NCI-H146 (cell line): ENCODE measurements at places on chromosomes 5 and 9.

- DNase-seq: no peak
Observed at GRCh38 chr5:81820863-81821262, 70.0 kb upstream of the SSBP2 start.

DNA sequence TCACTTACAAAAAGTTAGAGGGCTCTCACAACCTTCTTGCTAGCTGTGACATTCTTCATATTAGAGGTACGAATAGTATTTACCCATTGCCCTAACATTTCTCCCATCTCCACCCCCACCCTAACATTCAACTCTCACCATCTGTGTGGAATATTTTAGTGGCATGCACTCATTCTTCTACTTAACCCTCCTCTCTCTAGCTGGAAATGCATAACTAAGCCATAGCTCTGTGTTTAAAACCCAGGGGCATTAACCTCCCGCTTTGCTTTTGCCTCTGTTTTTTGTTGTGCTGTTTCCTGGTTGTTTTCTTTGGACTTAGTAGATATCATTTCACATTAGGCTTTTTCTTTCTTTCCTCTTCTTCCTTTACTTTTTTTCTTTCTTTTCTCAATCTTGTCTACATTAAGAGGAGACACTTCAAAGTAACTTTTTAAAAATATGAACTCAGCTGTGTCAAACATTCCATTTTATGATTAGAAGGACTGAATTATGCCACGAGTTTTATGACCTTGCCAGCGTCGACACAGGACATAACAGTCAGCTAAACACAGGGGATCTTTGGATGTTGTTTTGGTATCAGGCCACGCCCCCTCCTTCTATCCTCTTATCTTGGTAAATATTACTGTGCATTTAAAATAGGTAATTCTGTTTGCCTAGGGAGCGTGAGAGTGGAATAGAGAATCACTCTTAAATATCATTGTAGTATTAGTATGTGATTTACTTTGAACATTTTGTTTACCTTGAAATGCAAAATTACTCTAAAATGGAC is 236.0 kb downstream of the CD180 start:
- DNase-seq: peak; percentile 61

DNA sequence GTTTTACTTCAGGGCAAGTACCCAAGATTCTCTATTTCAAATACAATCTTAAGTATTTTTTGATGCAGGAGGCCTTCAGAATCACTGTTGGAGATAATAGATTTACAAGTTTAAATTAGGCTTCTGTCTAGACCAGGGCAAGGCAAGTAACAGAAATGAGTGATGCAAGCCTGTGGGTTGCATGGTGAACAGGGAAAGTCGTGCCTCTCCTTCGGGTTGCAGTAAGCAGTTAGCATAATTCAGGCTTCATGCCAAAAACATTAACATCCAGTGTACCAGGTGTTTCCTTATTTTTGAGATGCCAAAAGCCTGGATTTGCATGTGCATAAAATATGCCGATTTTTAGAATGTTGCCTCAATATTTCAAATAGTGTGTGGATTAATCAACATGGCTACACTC is 369.0 kb downstream of the CAAP1 start:
- no peak for DNase-seq

DNA sequence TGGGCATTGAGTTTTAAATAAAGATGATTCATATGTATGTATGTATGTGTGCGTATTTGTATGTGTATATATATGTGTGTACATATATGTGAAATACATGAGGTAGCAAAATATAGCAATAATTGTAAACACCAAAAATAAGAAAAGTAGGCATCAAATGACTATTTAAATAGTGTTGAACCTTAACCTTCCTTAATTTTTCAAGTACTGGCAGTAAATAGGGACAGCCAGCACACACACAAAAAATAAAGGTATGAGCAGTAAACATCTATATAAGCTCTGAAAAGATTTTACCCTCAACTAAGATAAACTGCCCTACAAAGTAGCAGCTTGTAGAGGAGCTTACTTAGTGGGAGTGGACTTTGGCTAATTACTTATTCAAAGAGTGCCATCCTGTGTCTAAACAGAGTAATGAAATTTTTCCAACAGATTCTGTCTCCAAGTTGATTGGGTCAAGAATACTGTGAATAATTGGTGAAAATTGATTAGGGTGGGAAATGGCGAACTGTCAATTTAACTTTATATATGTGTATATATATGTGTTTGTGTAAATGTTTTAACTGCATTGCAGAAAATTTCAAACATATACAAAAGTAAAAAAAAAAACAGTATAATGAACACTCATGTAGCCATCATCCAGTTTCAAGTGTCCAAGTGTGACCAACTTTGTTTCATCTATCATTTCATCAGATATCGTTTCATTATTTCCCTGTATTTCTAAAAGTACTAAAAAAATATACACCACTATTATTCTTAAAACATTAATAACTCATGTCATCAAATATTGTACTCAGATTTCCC is 2.0 kb upstream of the ADAMTS6 start:
- peak; percentile 56 for DNase-seq

DNA sequence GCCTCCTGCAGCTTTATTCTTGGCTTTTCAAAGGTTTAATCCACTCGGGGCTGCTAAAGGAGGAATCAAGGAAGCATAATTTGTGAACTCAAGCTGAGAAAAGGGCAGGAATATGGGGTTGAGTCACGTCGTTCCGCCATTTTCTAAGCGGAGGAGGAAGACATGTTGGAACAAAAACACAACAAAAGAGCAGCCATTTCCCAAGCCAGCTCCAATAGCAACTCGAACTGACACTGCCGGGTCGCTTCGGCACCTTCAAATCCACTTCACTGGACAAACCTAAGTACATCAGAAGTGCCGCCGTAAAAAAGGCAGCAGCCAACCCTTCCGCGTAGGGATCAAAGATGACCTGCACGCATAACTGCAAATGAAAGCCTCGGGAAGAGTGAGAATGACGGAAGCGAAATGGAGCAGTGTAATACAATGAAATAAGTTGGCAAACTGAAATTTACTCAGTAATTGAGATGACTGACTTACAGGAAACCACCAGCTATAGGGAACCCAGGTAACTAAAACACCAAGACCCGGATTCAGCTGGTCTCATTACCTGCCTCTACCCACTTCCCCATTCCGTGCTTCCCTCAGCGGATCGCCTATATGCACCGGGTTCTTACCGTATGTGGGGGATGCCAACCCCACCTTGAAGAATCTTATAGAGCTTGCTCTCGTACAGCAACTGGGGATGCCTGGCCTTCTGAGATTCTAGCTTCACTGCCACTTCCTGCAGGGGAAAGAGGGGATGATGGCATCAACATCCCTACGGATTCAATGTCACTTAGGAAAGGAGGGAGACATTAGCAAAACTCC is 1.6 kb downstream of the CSNK1A1 start:
- DNase-seq: peak; percentile 30

- no peak for DNase-seq
Observed at GRCh38 chr9:2559192-2560152, 62.1 kb upstream of the VLDLR start.

DNA sequence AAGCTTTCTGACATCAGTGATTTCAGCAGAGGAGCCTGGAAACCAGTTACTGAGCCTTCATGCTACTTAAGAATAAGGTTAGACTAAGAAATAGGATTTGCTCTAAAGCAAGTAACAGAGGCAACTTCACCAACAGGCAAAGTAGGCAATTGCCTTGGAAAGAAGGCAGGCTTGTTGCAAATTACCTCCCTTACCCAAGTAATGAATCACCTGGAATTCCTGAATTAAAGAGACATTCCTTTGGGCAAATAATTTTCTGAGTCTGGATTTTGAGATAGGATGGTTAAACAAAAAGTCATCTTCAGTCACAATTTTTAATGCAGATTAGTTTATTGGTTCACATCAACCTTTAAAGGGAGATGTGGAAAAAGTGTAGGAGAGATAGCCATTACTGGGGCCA is 92.8 kb downstream of the ITGA1 start:
- DNase-seq: no peak

- no peak for DNase-seq
Observed at GRCh38 chr9:68608763-68609162, 68.1 kb upstream of the TMEM252 start.

- DNase-seq: peak; percentile 67
Observed at GRCh38 chr9:97501177-97501971, at the start of gene TMOD1. TMOD1 (plus strand) TSS chr9:97501666; CDS start chr9:97524189, 22,523 bp downstream.

- DNase-seq: no peak
Observed at GRCh38 chr5:127002390-127002789, 28.0 kb downstream of the MARCHF3 start.

- DNase-seq: peak; percentile 84
Observed at GRCh38 chr9:38153152-38153909, 84.3 kb upstream of the SHB start.

DNA sequence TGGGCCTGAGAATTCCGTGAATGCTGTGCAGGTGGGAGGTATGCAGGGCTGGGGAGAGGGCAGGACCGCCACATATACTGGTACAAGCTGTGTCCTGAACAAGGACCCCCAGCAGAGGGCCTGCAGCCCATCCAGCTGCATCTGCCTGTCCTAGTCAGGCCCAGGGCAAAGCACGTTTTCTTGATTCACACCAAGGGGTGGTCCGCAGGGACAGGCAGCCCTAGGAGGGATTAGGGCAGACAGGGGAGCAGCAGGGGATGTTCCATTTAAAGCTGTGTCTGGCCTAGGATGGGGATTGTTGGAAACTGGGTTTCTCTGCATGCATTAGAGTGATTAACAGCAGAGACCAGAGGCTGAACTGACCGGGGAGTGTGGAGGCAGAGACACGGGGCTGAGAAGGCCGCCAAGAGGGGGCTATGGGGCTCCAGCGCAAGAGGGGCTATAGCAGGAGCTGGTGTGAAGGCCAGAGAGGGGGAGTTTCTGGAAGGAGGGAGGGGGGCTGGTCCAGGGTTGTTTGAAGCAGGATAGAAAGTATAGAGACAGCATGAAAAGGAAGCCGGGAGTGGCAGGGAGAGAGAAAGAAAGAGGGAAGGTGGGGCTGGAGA is 2.7 kb downstream of the GRM6 start:
- no peak for DNase-seq

DNA sequence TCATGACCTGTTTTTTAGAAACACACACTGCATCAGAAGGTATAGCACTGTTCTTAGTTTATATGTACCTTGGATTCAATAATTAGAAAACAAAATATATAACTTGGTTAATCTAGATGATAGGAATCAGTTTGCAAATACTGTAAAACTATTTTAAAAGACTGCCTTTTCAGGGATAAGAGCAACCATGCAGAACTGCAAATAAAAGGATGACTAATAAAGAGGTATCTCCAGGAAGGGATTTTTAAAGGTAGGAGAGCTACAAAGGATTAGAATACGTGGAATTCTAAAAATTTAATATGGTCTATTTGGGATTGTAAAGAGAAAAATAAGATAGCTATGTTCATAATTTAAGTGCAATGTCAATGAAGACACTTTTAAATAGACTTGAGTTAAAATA is 9.4 kb downstream of the GABRA1 start:
- DNase-seq: no peak

GRCh38 chr9:101860920-101861319 is 122.5 kb upstream of the GRIN3A start:
- no peak for DNase-seq
